ENCODE measurements at places on chromosomes 7 and 10.

DNA sequence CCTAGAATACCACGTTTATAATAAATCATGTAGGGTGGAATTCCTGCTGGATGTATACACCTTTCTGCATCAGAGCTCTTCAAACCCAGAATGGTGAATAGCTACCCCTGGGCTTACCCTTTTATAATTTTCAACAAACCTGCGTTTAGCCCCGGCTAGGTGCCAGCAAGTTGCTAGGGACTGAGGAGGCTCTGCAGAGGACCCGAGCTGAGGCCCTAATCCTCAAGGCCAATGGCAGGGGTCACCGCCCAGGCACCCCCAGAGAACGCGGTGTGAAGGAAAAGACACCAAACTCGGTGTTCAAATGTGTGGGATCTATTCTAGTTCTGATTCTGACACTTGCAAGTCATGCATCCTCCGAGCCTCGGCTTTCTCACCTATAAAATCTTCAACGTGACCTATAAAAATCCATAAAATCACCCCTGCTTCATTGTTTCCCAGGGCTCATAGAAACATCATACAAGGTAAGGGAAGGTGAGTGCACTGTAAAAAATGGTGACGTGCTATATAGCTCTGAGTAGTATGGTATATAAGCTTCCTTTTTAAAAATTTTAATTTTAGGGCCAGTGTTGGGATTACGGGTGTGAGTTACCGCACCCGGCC is 2.5 kb upstream of the ANXA11 start:
- DNase-seq: no peak

DNA sequence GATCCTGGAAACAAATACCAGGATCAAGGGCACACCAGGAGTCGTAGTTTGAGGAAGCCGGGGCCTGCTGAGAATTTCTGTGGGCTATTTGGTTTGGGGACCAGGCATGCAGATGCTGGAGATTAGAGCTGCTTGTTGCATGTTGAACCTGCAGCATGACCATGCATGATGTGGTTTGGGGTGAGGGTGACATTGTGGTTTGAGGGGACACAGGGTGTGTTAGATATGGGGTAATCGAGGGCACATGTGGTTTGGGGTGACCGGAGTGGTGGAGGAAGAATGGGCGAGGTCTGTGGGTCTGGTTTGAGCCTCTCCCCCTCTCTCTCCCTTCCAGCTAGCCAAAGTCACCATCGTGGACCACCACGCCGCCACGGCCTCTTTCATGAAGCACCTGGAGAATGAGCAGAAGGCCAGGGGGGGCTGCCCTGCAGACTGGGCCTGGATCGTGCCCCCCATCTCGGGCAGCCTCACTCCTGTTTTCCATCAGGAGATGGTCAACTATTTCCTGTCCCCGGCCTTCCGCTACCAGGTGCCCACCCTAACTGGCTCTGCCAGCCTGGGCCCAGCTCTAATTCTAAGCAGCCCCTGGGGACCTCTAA is 10.2 kb downstream of the NOS3 start:
- no peak for DNase-seq

DNA sequence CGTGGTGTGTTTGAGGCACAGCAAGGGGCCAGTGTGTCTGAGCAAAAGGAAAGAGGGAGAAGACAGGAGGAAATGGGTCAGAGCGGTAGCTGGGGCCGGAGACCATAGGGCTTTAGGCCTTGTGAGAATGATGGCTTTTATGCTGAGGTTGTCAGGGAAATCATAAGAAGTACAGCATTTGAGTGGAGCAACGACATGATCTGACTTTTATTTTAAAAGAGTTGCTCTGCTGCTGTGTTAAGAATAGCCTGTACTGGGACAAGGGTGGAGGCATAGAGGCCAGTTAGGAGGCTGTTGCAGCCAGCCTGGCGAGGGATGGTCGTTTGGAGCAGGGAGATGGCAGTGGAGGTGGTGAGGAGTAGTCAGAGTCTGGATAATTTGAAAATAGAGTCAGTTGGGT is 174.3 kb downstream of the SNX10 start:
- no peak for DNase-seq

GRCh38 chr10:102633287-102633686 is 11.0 kb upstream of the TRIM8 start:
- no peak for DNase-seq

DNA sequence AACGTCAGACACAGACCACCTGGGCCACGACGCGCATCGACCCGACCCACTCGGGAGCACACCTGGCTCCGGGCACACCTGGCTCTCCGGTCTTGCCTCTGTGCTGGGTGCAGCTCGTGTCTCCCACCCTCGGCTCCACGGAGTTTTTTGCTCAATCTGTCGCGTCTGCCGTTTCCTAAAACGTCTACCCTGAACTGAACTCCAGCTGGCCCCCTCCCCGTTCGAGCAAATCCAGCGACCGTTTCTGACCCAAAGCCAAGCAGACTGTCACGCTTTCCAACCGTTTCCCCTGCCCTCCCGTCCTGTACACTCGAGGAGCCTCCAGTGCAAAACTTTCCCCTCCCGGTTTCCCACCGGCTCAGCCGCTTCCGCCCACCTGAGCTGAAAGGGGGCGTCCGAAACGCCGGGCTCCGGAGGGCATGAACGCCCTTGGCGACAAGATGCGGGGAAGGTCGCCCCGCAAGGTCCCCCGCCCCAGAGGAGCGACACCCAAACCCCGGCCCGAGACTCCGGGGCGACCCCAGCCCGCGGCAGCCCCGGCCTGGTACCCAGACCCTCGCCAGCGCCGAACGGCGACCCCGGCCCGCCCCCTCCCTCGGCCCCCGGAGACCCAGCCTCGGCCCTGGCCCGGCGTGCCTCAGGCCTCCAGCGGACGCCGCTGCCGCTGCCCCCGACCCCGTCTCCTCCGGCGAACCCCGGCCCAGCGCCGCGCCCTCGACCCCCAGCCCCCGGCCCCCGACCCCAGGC is 557 bp downstream of the CYTH3 start:
- no peak for DNase-seq

- DNase-seq: no peak
These were observed 751 bp upstream of the GTPBP10 start for GRCh38 chr7:90345595-90346335.

GRCh38 chr10:132282667-132283603 is 24.8 kb downstream of the STK32C start:
- no peak for DNase-seq

GRCh38 chr10:56874950-56875349 is 513.9 kb upstream of the ZWINT start:
- DNase-seq: no peak

GRCh38 chr10:113027574-113028455 is 77.8 kb downstream of the TCF7L2 start:
- no peak for DNase-seq

DNA sequence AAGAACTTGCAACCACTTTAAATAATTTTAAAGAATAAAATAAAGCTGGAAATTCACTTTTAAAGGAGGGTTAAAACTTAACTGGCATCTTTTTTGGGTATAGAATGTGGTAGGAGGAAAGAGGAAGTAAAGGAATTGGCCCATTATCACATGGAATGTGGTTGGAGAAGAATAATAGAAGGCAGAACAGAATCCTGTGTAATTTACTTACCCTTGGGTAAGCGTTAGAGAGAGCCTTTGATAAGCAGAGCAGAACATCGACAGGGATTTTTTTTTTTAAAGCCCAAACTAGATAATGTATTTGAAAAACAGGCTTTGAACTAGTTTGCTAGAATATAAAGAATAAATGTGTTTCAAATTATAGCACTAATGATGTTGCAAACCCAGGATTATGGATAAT is 199.8 kb upstream of the KIAA1217 start:
- DNase-seq: no peak

DNA sequence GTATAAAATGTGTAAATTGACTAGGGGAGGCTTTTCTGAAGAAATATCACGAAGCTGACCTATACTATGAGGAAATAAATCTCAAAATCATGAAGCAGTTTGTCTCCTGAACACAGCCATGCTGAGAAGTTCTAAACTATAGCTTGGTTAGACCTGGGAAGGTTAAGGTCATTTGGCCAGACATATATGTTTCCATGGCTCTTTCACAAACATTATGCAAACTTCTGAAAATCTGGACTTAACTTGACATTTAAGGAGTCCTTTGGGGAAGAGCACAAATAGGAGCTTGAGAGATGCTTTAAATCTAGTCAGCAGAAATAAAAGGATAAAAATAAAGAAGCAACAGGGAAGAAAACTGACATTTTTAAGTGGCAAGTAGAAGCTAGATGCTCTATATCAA is 115.9 kb upstream of the MEOX2 start:
- DNase-seq: no peak

- no peak for DNase-seq
These were observed 1.1 kb upstream of the CAMK2B start for GRCh38 chr7:44326261-44327125.

GRCh38 chr10:127834791-127835190 is 58.0 kb downstream of the CLRN3 start:
- no peak for DNase-seq

DNA sequence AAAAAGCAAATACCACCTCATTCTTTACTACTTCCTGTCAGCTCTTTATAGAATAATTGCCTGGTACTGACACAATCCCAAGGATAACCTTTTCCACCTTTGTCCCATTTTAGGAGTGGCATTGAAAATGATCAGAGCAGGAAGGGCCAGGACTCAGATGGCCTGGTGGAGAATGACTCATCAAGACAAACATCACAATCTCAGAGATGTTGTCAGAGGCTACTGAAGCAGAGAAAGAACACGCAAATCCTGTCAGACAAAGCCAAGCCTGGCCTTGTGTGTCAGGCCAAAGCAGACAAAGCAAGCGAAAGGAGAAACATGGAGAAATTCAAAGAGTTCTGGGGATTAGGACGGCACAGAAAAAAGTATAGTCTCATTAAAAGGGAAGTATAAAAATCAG is 40.9 kb downstream of the NSUN6 start:
- no peak for DNase-seq

GRCh38 chr7:38833329-38833728 is 75.7 kb downstream of the VPS41 start:
- no peak for DNase-seq

DNA sequence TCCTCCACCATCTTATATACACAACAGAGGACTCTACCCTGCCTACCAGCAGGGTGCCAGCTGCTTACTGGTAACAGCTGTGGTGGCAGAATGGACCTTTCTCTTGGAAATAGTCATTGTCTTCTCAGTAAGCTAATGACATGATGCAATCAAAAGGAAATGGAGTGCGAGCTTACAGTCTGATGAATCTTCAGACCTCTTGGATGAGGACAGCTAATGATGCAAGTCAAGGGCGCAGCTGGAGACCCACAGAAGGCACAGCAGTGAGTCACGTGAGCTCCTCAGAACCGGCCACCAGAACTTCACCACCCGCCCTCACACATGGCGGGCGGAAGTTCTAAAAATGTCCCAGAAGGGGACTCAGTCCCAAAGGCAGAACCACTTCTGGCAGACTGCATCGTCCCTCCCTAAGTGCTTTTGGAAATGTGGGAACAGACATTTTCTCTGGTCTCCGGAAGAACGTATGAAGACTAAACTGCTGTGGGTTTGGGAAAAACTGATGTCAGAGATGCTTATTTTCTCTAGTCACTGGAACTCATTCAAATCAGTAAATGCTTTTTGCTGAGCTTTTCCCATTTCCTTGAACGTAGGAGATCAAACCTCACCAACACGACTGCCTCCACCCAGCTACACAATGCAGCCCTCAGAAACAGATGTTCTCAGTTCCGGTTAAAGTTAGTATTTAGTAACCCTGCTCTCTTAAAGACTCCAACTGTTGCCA is 96.4 kb downstream of the FAS start:
- no peak for DNase-seq
